ENCODE measurements at places on chromosomes 4 and X. TPM values are rescaled to one million over a fixed set of nuclear protein-coding genes. Genes with fewer than 3 reads are reported as not detected.
A peak's percentile ranks its signal among the peaks of the same experiment; 100 is the strongest.

GRCh38 chr4:45036677-45037076, 310.3 kb upstream of the GNPDA2 start:
- DNase-seq, result no peak

Gene MFAP3L
- 8.5 TPM for polyA plus RNA-seq

Gene MTTP
- not detected for polyA plus RNA-seq

GRCh38 chrX:148443216-148443615, 57.2 kb upstream of the AFF2 start:
- DNase-seq, result no peak

GRCh38 chr4:16594128-16594527, 304.3 kb downstream of the LDB2 start:
- no peak for DNase-seq

GRCh38 chrX:119757979-119758730, at the start of gene SOWAHD:
SOWAHD (plus strand) TSS chrX:119758588; CDS start chrX:119758668, 80 bp downstream.
- peak; percentile 63 for DNase-seq

GRCh38 chr4:42360256-42360669, 37.0 kb upstream of the SHISA3 start:
- DNase-seq, result no peak

GRCh38 chr4:184950117-184950830, 68.0 kb upstream of the HELT start:
- no peak for DNase-seq

Gene HTR2C
- 0.02 TPM for polyA plus RNA-seq

Gene PPM1K
- 3.6 TPM for polyA plus RNA-seq

GRCh38 chr4:30537456-30537855, 182.7 kb upstream of the PCDH7 start:
- no peak for DNase-seq

DNA sequence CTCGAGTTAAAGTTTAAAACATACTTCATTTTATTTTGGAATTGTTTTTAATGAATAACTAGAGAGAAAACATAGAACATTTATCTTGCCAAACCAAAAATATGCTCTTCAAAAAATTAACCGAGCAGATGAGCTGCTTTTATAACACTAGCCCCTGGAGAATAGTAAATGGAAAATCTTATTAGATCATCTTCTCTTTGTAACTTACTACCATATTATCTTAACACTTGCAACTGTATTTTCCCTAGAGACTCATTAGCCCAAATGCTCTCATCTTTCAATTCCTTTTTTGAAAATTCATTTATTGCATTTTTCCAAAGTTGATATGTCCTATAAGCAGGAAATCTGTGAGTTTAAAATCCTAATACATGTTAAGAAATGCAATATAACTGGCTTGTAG, 143.3 kb downstream of the CAMK2D start:
- DNase-seq, result no peak

- no peak for DNase-seq
Observed at GRCh38 chrX:115257711-115258110, 23.8 kb upstream of the LRCH2 start.

Gene NOCT
- polyA plus RNA-seq, result 3.8 TPM

GRCh38 chr4:27791640-27792039, 931.0 kb downstream of the STIM2 start:
- no peak for DNase-seq

DNA sequence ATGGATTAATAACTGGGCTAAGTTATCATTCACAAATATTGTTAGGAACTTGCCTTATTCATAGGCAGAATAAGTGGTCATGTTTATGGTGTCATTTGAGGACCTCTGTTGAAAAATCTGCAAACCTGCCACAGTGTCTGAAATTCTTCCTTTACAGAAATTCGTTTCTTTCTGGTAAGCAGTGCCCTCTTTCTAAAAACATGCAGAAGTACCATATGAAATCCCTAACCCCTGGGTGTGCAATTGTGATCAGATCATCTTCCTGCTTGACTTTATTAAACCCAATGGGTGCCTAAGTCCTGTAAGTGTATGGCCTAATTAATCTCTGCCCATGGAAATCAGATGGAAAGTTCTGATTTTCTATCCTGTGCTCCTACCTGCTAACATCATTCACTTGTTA, 4.4 kb upstream of the HTATSF1 start:
- no peak for DNase-seq

- no peak for DNase-seq
Observed at GRCh38 chr4:38785901-38786402, 3.2 kb upstream of the TLR10 start.
